ENCODE measurements at places on chromosomes 5 and 9. TPM values are rescaled to one million over a fixed set of nuclear protein-coding genes. Genes with fewer than 3 reads are reported as not detected.

Gene TMEM203
- total RNA-seq = 34.0 TPM

Gene OBP2B
- total RNA-seq = not detected

Gene ERMP1
- total RNA-seq = 79.1 TPM

Gene AGXT2
- not detected for total RNA-seq

Gene SARDH
- total RNA-seq = 0.96 TPM

Gene PCDHB16
- total RNA-seq = not detected

Gene FOXD4L6
- total RNA-seq = not detected

Gene IARS1
- 547 TPM for total RNA-seq

Gene LRRC19
- not detected for total RNA-seq

Gene SLC6A18
- not detected for total RNA-seq

Gene NPR3
- total RNA-seq = 2.9 TPM

Gene FAM240B
- total RNA-seq = not detected

Gene C9orf152
- total RNA-seq = not detected

Gene SOHLH1
- not detected for total RNA-seq

Gene SPAG8
- total RNA-seq = not detected

Gene EGR1
- 5.1 TPM for total RNA-seq

Gene VAV2
- 36.2 TPM for total RNA-seq

Gene RMI1
- 6.8 TPM for total RNA-seq

Gene RANBP17
- total RNA-seq = 7.7 TPM

Gene PLAC8L1
- total RNA-seq = 0.43 TPM

Gene CARTPT
- not detected for total RNA-seq

All from tracheal epithelial cell (primary cell).